ENCODE measurements at places on chromosomes 13 and 19.

- DNase-seq, result no peak
These were observed 55.2 kb downstream of the VWA8 start for GRCh38 chr13:41905600-41906254.

- DNase-seq, result no peak
These were observed 19.3 kb upstream of the RASA3 start for GRCh38 chr13:114151565-114152284.

DNA sequence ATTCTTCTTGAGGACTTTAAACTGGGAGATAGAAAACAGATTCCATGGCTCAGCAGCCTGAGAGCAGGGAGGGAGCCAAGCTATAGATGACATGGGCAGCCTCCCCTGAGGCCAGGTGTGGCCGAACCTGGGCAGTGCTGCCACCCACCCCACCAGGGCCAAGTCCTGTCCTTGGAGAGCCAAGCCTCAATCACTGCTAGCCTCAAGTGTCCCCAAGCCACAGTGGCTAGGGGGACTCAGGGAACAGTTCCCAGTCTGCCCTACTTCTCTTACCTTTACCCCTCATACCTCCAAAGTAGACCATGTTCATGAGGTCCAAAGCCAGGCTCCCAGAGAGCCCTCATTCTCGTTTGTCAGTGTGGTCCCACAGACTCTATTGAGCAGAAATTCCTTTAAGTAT lies 8.1 kb downstream of the N4BP2L1 start:
- no peak for DNase-seq

GRCh38 chr19:8487137-8487851 lies 15.1 kb downstream of the PRAM1 start:
- no peak for DNase-seq

GRCh38 chr13:110214637-110215036 lies 92.3 kb downstream of the COL4A1 start:
- peak; percentile 84 for DNase-seq

DNA sequence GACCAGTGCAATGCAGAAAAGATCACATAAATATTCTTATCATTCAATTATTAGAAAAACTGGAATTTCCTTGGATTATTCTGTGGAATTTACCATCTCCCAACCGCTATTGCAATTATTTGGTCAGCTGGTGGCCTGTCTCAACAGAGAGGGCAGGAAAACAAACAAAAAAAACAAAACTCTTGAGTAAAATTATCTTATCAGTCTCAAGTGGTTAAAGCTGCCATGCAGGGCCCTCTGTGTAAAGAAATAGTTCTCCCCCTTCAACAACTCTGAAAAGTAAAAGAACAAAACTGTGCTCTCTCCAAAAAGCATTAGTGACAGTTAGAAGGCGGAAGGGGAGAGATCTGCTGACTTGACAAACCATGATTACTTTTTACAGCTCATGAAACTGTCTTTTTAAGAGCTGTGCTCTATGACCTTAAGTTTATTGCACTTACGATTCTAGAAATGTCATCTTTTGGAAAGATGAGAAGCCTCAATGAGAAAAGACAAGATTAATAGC lies 152.3 kb downstream of the DLEU7 start:
- DNase-seq, result no peak

- DNase-seq, result peak; percentile 62
These were observed 72.9 kb upstream of the GPR183 start for GRCh38 chr13:99379856-99380801.

GRCh38 chr19:55285229-55285890 lies 1.6 kb downstream of the BRSK1 start:
- DNase-seq, result no peak

DNA sequence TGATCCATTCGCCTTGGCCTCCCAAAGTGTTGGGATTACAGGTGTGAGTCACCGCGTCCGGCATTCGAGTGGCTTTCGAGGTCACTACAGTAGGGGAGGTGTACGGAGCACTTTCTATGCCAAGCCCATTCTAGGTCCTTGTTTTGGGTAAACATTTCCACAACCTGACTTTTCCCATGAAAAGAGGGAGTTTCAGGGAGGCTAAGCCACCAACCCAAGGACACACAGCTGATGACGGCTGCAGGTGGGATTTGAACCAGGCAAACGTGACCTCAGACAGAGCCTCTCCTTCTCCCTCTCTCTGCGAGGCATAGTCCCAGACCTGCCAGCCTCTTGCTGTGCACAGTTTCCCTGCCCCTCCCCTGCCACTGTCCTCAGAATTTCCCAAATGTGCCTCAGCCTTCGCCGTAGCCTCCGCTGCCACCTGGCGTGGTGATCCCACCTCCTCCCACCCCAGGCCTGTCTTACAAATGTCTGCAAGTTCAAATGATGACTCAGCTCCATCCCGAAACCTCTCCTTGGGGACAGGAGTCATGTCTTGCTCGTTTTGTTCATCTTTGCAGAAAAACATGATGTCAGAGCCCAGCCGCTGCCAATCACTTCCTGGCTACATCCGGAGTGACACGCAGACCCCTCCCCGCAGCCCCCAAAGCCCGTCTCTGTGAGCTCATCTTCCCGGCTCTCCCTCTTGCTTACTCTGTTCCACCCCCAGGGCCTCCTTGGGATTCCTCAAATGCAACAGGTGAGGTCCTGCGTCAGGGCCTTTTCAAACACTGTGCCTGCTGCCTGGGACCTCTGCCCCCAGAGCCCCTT lies 6.6 kb upstream of the GADD45B start:
- DNase-seq, result no peak

- no peak for DNase-seq
These were observed 77.7 kb downstream of the MIPEP start for GRCh38 chr13:23811366-23812062.

DNA sequence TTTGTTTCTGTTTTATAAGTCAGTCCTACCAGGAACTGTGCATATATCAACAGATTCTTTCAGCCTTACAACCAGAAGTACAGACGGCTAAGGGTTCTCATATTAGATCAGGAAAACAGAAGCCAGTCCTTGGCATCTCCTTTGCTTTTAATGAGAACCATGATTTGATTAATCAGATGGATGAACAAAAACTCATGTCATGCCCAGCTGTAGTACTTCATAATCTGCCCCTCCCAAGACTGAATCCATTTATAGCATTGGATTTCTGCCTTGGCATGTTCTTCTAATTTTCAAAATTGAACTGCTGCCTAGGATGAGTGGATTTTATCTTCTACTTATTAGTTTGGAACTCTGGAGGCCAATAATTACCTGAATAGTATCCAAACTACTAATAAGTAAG lies 617.2 kb downstream of the SLITRK5 start:
- no peak for DNase-seq

All from vagina (tissue), 2 donors.